ENCODE measurements at places on chromosomes 4 and X.

DNA sequence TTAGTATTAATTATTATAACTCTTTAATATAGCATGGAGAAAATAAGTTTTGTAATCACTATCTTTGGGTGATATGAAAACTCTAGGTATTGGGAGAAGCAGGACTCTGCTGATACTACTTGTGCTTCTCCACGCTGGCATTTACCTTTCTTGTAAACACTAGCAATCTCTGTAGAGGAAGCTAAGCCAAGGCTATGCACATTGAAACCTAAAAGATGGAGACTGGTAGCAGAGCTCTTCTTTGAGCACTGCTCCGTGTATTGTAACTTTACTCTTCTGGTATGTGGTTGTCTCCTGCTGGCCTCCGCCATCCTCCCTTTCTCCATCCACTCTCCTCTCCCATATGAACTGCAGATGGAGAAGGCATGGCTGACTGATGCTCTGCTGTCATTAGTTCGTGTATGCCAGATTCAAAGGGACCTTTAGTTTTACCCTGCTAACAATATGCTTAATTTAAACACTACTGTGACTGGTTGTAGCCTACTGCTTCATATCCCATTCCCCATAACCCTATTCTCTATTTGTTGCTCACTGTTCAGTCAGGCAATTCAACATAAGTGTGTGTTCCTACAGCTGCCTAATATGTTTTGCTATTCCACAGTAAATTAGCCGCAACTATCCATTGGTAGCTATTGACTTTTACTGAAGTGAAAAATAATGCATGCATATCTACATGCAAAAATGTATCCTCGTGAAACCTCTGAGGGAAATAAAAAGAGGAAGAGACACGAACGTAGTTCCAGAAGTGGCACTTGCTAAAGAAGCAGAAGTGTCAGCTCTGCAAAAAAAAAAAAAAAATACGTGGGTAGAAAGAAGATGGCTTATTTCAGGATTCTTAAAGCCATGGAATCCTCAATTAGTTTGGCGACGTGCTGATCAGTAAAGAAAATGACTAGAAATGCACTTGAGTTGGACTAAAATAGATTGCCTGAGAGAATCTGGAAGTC lies 55.6 kb upstream of the CCSER1 start:
- no peak for DNase-seq

DNA sequence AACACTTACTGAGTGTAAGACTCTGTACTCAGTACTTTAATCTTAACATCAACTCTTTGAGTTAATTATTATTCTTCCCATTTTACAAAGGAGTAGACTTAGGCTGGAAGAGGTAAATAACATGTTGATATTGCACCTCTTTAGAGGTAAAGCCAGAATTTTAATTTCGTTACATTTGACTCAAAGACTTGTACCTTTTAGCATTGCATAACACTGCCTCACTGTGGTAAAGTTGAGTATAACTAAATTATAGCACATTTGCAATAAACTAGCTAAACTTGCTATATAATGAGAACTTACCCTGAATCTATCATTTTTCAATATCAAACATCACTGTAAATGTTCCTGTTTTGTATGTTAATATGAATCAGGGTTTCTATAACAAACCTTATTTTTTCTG lies 218.5 kb downstream of the PRR32 start:
- DNase-seq: no peak

DNA sequence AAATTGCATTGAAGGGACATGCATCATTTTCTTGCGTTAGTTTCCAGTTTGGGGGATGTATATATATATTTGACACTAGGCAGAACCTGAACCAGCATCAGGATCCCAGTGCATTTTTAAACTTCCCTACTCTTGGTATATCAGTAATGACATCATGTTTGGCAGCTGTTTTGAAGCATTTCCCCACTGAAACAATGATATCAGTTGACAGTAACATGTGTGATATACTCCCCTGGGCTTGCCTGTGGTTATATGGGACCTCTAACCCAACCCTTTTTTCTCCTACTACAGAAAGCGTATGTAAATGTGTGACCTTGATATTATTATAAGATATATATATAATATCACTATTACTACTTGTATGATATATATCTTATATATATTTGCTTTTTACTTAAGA lies 225.9 kb upstream of the CASK start:
- no peak for DNase-seq

GRCh38 chr4:34261799-34262314 lies 1982.5 kb downstream of the ARAP2 start:
- DNase-seq: no peak

DNA sequence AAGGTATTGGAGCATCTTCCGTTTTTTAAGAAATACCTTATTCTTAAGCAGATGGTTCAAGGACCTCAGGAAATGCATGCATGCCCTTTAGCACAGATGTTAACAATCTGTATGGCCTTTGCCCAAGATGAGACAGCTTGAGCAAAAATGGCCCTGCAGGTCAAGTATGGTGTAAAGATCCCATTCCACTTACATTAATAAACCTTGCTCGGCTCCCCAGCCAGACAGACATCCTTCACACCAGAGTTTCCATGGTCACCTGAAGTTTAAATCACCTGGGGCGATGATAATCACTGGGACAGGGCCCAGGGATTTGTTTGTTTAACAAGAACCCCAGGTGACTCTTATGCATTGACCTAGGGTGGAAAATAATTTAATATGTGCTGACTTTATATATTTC lies 287.0 kb upstream of the NOCT start:
- no peak for DNase-seq

DNA sequence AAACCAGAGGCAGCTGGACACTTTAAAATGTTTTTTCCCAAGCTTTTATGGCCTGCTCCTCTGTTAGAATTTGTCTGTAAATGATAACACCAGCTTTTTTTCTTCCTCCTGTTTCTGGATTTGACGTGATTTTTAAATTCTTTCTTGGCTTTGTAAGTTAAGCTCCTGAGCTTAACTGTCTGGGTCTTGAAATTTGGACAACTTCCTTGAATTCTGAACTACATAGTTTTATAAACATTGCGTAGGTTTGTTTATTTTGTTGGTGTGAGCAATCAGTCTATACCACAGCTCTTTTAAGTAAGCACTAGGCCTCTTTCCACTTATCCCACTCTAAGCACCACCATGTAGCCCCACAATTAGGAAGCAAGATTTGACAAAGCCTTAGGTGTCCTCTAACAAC lies 144.4 kb upstream of the GUCY1A1 start:
- DNase-seq: no peak

GRCh38 chr4:183430317-183430993 lies 14.0 kb upstream of the CDKN2AIP start:
- DNase-seq: no peak

DNA sequence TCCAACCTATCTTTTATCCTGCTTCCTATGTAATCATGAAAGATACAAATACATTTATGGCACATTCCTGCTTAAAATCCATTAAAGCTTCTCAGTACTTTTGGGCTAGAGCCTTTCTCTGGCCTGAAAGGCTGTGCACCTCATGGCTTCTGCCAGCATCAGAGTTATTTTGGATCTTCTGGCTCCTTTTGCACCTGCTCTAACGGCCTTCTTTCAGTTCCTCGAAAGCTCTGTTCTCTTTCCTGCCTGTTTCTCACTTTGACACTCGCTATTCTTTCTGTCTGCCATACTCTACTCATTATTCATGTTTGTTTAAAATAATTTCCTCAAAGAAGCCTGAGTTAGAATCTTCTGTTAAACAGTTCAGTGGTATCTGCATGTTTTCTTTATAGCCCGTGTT lies 86.0 kb downstream of the LRP2BP start:
- DNase-seq: no peak

GRCh38 chrX:53005327-53005726 lies 43.3 kb upstream of the GPR173 start:
- DNase-seq: no peak

DNA sequence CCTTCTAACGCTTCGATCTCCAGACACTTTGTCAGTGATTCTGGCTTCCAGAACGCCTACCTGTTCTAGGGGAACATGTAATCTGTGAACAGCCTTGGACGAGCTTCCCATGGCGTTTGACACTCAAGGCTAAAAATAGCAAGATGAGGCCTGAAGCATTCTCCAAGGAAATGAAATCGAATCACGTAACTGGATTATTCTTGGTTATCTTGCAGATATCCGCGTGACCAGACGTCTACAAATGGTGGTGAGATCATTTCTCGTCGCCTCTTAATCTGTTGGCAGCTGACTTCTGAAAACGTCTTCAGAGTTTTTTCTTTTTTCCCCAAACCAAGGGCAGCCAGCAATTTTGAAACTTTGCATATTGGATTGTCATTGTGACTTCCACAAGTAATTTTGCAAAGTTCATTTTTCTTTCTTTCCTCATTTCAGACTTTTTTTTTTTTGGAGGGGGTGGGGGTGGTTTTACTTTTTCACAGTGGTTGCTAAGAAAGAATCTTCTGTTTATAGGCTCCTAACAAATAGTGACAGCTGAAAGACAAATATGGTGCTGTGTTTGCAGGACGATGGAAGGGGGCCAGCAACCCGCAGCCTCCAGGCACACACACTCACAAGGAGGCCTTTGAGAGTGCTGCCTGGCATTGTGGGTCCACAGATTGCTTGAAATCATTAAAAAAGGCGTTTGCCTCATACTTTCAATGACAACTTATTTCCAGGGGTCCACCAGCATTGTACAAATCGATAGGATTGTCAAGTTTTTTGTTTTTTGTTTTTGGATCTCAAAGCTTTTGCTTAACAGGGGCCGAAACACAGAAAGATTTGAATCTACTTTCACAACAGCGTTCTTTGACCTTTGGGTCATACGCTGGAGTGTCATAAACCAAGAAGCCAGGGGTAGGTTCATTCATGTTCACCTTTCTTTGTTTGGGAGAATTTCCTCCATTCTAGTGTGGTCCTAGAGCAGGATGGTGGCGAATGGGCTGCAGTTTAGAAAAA lies 32.4 kb upstream of the PDLIM3 start:
- DNase-seq: peak; percentile 42

GRCh38 chrX:107676559-107677378 lies 48.5 kb downstream of the PRPS1 start:
- peak; percentile 36 for DNase-seq

- DNase-seq: no peak
These were observed 32.3 kb upstream of the BBS12 start for GRCh38 chr4:122700178-122700725.

GRCh38 chrX:3451571-3451970 lies 105.1 kb upstream of the MXRA5 start:
- DNase-seq: no peak

GRCh38 chr4:145891958-145892357 lies 46.7 kb downstream of the ZNF827 start:
- no peak for DNase-seq

DNA sequence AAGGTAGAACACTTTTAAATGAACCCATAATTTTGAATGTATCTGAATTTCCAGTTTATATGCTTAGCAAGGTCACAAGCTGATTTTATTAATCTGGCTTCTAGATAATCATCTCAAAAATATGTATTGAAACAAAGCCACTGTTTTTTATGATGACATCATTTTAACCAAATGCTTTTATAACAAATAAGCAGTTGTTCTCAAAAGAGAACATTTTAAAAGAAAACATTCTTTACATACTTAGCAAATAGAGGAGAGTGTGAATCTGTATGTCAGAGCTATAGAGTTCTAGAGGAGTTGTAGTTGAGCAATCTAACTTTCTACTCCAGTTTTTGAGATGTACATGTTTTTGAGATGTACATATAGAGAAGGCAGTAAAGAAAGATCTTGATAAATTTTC lies 42.5 kb downstream of the LAMP2 start:
- DNase-seq: no peak

GRCh38 chr4:151169223-151169622 lies 69.8 kb downstream of the RPS3A start:
- DNase-seq: peak; percentile 81

- no peak for DNase-seq
These were observed 164.8 kb downstream of the CHM start for GRCh38 chrX:85882601-85883000.

- no peak for DNase-seq
These were observed 2362.4 kb upstream of the TENM3 start for GRCh38 chr4:179880756-179881155.

DNA sequence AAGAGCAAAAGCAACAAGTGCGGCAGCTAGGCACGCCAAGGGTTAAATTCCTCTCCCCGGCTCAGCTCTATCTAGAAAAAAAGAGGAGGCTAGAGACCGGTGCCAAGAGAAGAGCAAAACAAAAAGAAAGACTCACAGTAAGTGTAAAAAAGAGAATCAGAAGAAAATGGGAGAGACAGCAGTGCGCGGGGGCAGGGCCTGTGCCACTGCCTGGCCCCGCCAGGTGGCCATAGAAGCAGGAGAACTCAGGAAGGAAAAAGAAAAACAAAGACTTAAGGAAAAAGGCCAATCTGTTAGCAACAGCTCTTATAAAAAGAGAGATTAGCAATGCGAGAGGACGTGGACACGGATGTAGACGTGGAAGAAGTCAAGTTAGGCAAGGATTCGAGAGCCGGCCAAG lies 3.2 kb downstream of the ACOX3 start:
- no peak for DNase-seq

DNA sequence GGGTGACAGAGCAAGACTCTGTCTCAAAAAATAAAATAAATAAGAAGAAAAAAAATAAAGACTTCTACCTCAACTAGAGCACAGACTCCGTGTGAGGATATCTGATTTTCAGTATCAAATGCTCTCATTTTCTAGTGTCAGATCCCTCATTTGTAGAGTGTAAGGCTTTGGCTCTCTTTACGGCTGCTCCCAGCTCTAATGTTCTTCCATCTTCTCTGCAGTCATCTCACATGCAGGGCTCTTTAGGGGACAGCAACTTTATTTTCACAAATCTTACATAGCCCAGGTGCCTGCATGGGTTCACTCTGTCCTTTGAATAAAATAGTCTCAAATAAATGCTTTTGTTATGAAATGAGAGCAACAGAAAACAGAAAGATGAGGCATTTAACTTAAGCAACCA lies 19.2 kb upstream of the RHOH start:
- no peak for DNase-seq

DNA sequence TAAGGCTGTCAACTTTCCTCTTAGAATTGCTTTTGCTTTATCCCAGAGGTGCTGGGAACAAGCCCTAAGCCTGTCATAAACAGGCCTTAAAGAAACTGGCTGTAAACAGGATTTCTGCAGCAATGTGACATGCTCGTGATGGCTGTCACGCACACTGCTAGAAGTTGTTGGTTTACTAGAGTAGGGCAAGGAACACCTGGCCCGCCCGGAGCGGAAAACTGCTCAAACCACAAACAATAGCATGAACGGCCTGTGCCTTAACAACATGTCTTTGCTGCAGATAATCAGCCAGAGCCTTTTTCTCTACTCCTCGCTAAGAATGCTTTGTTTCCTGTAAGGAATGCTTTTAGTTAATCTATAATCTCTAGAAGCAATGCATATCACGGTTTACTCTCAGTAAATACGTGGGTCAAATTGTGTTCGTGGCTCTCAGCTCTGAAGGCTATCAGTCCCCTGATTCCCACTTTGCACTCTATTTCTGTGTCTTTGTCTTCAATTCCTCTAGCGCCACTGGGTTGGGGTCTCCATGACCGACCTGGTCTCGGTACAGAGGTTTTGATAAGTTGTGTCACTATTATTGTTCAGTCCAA lies 318.3 kb downstream of the GLUD2 start:
- DNase-seq: no peak

Data from occipital lobe (tissue), 3 donors.